ENCODE measurements at places on chromosomes 6 and 20.

DNA sequence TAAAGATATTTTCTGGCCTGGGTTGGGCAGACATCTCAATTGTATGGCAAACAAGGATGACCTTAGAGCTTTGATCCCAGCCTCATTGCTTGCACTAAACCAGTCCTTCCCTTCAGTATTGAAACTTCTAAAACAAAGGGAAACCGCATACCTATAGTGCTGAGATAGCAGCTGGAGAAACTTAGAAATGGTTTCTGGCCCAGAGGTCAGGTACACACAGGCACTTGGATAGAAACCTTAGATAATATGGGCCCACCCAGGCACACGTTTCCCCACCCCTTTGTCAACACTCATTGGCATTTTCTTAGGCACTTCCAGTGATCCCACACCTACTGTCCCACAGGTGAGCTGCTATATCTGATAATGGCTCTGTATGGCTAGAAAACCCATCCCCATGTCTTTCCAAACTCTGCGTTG is 22.1 kb downstream of the NRSN1 start:
- no peak for DNase-seq

DNA sequence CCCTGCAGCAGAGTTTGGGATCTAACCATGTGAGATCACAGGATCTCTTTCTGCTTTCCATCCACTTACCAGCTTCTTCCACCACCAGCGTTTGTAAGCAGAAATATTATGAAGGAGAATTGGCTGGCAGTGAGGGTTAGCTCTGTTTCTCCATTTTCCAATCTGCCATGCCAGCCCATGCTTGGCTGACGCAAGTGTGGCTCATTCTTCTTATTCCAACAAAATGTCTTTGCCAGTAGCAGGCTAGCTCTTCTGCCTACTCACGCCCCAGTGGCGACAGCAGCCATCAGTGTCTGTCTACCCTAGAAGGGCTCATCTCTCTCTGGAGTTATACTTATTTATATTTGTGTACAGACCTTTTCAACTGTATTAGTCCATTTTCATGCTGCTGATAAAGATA is 286.2 kb downstream of the FARS2 start:
- no peak for DNase-seq

DNA sequence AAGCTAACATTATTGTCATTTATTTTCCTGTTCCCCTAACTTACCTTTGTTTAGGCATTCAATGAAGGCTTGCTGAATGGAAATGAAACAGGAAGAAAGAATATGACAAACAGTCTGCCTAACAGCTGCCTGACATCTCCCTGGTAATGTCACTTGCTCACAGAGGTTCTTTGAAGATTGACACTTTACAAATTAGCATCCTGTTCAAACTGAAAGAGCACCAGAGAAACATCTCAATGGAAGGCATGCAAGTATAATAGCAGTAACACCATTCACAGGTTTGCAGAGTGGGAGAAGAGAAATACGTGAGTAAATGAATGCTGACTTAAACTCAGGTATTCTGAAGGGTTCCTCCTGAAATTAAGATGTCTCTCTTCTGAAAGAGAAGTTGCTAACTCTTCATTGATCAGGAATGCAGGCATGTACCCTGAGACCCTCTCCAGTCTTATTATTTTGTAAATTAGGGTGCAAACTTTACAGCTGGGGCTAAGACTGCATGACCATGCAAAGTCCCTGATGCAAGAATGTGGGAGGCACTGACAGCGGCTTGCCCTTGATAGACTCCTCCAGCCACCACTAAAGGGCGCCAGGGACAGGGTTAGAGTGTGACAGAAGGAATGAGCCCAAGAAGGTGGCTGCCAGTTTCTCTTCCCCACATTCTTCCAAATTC is 1.3 kb upstream of the SMLR1 start:
- DNase-seq, result no peak

- DNase-seq, result no peak
Measured at GRCh38 chr20:21174516-21175239, 48.8 kb downstream of the KIZ start.

- no peak for DNase-seq
Measured at GRCh38 chr6:129426343-129426742, 283.6 kb downstream of the ARHGAP18 start.

- no peak for DNase-seq
Measured at GRCh38 chr6:132490024-132490423, 22.9 kb downstream of the STX7 start.

DNA sequence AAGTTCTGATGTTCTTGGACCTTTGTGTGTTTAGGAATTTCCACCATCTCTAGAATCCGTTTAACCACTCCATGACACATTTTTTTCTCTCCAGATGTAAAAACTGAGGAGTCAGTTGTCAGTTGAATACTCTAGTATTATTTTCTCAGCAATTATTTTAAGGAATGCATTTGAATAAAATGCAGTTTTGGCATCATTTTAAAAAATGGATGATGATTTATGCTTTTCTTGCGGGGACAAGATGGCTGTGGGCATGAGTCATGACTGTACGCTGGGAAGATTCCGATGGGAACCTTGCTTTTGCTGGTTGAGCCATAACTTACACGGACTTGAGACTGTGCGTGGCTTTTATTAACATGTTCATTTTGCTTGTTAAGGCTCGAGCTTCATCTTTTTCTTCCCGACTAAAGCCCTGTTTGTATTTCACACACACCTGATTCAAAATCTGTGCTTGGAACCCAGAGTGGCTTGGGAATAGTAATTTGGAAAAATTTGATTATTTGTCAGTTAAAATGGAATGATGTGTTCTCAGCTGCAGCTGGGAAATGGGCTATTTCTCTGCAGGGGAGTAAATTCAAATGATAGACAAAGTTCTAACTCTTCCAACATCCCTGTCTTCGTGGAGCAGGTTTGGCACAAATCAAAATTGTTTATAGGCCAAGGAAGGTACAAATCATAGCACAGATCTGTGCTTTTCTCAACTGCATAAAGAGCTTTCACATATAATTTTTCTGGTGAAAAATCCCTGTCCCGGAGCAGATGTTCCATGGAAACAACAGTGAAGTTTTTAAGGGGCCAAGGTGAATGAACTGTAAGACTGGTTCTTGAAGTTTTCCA is 470.5 kb upstream of the JAG1 start:
- DNase-seq, result no peak

GRCh38 chr6:117449549-117450439 is 24.1 kb upstream of the ROS1 start:
- no peak for DNase-seq

Measured in GM12892 (cell line).